Sigmoid colon (tissue), 7 donors: ENCODE measurements at places on chromosomes 11 and 22. TPM values are rescaled to one million over a fixed set of nuclear protein-coding genes. Genes with fewer than 3 reads are reported as not detected.

- no peak for DNase-seq
Observed at GRCh38 chr11:528815-529727, 6.3 kb downstream of the HRAS start.

DNA sequence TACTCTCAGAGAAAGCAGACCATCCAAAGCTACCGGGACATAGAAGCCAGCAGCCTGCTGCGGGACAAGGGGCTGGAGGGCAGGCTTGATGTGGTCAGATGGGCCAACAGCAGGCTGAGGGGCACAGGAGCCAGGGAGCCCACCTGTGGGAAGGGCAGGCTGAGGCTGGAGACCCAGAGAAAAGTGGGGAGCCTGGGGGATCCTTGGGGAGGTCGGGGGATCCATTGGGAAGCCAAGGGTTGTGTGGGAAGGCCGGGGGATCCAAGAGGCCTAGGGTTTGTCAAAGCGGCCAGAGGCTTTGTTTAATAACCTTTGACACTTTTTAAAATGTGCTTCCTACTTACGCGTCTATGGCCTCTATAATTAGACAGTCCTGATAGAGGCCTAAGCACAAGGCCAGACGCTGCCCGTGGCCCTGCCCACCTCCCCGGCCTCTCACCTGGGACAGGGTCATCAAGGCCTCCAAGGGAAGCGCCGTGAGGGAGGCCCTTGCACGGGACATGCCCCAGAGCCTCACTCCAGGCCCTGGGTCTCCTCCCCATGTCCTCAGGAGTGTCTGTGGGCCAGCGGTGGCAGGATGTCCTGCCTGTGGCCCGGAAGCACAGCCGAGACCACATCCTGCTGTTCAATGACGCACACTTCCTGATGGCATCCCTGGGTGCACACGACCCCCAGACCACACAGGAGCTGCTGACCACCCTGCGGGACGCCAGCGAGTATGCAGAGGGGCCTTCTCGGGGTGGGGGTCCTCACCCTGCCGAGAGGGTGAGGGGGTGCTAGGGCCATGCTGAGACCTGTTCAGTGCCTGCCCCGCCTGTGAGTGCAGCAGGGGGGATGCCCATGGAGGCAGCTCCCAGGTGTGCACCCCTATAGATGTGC is 8.6 kb upstream of the GTSE1 start:
- DNase-seq: no peak

GRCh38 chr11:66875378-66875777 is 18.5 kb downstream of the LRFN4 start:
- no peak for DNase-seq

ANKK1 gene
- total RNA-seq: not detected
